ENCODE measurements at places on chromosomes 3 and 15.

GRCh38 chr3:10472877-10473440 is 32.4 kb downstream of the ATP2B2 start:
- DNase-seq, result no peak

DNA sequence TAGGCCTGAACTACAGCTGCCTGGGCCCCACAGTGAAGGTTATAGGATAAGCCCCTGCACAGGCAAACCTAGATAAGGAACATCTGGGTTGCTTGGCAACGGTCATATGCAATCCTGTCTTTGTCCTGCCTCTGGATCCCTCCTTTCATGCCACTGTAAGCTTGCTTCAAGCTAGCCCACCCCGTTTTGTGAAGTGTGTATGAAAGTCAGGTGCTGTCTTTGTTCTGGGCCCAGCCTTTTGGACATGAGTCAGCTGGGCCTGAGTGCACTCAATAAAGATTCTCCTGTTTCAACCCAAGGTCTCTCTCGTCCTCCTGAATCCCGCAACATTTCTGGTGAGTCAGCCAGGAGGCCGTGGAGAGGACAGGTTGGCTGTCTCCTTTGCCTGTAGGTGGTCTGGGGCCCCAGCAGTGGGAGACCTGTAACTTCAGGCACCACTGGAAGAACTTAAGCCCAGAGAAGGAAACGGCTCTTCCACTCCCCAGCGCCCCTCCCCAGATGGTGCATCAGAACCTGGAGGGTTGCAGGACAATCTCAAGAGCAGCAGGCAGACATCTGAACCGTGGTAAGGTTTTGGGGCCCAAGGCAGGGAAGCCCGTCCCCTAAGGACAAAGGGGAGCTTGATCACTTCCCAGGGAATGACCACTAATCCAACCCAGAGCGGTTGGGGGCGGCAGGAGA is 8.3 kb upstream of the SLC9C1 start:
- no peak for DNase-seq

GRCh38 chr3:5317557-5317956 is 130.1 kb downstream of the EDEM1 start:
- no peak for DNase-seq

DNA sequence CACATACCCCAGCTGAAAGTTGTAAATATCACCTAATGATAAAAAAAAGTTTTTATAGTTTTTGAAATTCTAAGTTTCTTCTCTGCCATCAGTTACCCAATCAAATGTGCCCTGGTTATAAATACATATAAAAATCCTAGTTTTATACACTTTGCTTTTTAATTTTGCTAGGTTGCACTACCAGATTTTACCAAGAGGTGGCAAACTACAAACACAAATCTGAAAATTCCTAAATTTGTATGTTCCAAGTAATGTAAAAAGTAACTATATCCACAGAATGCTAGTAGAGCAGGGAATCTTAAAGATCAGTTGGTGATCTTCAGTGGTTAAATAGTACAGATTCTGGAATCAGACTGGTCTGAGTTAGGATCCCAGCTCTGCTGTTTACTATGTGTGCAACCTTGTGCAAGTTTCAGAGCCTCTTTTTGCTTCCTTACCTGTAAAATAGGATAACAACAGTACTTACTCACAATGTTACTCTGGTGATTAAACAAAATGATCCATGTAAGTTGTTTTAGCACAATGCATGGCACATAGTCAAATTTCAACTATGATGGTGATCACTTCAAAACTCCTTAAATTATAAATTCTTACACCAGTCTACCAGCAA is 11.0 kb downstream of the TRPM7 start:
- no peak for DNase-seq

GRCh38 chr3:183193762-183194689 is 31.5 kb upstream of the LAMP3 start:
- DNase-seq, result no peak

GRCh38 chr3:50162034-50162883 is 7.1 kb downstream of the SEMA3F start:
- no peak for DNase-seq

GRCh38 chr3:97817965-97818364 is 3.8 kb upstream of the CRYBG3 start:
- DNase-seq, result no peak

- DNase-seq, result no peak
Measured at GRCh38 chr3:20809356-20809755, 623.4 kb upstream of the SGO1 start.

- no peak for DNase-seq
Measured at GRCh38 chr15:59885832-59886231, 118.3 kb upstream of the FOXB1 start.

GRCh38 chr15:82146990-82147461 is 101.2 kb upstream of the MEX3B start:
- DNase-seq, result no peak

DNA sequence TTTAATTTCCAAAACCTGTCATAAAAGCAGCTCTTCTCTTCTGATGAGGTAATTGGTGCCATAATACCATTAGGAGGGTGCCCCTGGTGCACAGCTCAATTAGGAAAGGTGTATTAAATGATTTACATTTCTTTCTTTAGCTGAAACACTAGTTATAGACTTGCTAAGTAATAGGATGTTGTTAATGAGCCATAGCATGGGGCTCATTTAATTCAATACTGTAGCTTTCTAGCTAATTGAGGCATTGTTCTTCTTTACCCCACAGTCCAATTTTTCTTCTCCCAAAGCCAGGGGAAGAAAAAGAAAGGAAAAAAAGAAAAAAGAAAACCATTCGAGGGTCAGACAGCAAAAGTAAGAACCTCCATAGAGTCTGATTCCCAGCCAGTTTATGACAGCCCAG is 164.0 kb upstream of the HES1 start:
- no peak for DNase-seq

- no peak for DNase-seq
Measured at GRCh38 chr3:159632128-159632527, 356.5 kb upstream of the IL12A start.

DNA sequence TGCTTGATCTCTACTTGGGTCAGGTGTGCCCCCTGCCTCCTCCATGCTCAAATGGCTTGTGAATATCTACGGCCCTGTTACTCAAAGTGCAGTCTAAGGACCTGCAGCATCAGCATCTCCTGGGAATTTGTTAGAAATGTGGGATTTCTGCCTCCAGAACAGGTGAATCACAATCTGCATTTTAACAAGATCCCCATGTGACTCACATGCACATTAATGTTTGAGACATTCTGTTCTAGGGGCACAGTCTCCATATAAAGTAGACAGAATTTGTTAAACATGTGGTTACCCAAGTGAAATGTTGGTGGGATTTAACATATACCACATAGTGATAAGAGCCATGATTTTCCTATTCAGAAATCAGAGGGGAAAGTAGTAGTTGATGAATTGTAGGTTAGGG is 256.2 kb downstream of the NR1D2 start:
- no peak for DNase-seq
